ENCODE measurements at places on chromosomes 2 and 18.

GRCh38 chr2:176205126-176205525, 16.7 kb downstream of the HOXD1 start:
- no peak for DNase-seq

GRCh38 chr2:235709969-235710879, 216.4 kb downstream of the AGAP1 start:
- DNase-seq, result no peak

GRCh38 chr2:38572167-38572566, 30.6 kb downstream of the HNRNPLL start:
- DNase-seq, result no peak

DNA sequence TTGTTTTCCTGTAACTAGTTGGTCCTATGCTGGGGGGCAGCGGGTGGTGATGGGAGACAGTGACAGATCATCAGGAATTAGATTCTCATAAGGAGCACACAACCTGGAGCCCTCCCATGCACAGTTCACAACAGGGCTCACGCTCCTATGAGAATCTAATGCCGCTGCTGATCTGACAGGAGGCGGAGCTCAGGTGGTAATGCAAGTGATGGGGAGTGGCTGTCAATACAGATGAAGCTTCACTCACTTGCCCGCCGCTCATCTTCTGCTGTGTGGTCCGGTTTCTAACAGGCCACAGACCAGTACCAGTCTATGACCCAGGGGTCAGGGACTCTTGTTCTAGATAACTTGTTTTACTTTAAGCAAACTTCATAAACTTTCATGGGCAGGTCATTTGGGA, 205.3 kb upstream of the SLC14A2 start:
- DNase-seq, result no peak

- DNase-seq, result no peak
Measured at GRCh38 chr2:148719195-148719749, 74.7 kb downstream of the EPC2 start.

DNA sequence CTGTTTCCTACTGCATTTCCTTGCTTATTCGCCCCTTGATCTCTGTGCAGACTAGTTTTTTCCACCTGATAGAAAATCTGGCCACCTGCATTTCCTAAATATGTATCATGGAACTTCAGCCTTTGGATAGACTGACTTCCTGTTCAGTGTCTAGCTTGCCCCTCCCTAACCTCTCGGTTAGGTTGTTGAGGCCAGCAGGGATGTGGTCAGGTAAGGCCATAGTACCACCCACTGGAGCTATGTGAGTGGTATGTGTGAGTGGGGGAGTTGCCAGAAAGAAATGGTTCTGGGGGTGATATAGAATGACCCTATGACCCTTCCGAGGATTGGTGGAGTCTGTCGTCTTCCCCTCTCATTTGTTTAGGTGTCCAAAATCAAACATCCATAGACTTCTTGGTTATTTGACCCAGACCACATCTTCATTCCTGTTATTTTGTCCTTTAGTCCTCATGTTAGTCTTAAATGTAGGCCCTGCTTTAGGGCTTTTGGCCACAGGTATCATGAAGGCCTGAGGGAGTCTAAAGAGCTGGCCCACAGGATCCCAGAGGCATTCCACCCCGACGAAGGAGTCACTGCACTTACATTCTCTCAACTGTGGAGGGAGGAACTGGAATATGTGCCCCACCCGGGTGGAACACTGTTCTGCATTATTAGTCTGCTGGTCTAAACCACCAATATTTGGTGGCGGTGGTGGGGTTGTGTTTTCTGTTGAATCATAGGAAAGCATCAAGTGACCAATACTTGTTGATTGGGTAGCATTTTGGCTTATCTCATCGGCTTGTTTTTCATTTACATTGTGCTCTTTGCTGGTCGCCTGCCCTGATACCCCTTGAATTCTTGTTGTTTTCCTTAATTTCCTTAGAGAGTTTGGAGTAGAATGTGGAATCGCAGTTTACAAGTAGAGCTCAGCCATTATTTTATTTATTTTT, 21.9 kb downstream of the CAB39 start:
- no peak for DNase-seq

DNA sequence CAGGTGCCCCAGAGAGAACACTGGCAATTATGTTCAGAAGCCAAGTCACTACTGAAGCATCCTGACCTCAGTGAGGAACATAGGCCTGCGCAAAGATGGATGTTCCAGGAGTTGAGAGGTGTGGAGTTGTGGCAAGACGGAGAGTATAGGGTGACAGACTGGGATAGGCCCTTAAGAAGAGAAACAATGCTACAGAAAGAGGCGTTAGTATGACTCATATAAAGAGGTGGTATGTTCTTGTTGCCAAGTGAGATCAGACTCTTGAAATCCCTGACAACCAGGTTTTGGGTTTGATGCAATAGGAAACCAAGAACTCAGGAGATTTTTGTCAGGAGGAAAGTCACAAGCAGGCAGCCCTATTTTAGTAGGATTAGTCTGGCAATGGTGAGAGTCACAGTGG, 185.6 kb downstream of the RIT2 start:
- DNase-seq, result peak; percentile 81

- DNase-seq, result no peak
Measured at GRCh38 chr2:86285981-86286380, 51.4 kb downstream of the REEP1 start.

GRCh38 chr2:38362232-38362631, 14.8 kb downstream of the ATL2 start:
- DNase-seq, result no peak

- no peak for DNase-seq
Measured at GRCh38 chr2:28802975-28803429, 7.6 kb upstream of the SPDYA start.

DNA sequence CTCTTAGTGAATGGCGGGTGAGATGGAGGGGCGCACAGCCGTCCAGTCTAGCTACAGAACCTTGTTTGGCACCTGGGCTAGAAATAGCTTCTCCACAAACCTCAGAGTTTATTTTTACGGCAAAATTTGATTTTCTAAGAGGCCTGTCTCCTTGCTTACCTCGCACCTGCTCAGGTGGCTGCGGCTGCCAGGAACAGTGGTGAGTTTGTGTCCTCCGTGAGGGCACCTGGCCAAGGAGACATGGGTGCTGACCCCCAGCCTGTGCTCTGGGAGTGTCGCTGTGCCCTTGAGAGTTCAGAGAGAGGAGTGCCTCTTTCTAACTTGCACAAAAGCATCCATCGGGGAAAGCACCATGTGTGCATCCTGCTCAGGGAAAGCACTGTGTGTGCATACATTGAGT, 97.2 kb downstream of the KLHL29 start:
- no peak for DNase-seq

GRCh38 chr2:239146741-239147181, 254.1 kb downstream of the HDAC4 start:
- DNase-seq, result no peak

DNA sequence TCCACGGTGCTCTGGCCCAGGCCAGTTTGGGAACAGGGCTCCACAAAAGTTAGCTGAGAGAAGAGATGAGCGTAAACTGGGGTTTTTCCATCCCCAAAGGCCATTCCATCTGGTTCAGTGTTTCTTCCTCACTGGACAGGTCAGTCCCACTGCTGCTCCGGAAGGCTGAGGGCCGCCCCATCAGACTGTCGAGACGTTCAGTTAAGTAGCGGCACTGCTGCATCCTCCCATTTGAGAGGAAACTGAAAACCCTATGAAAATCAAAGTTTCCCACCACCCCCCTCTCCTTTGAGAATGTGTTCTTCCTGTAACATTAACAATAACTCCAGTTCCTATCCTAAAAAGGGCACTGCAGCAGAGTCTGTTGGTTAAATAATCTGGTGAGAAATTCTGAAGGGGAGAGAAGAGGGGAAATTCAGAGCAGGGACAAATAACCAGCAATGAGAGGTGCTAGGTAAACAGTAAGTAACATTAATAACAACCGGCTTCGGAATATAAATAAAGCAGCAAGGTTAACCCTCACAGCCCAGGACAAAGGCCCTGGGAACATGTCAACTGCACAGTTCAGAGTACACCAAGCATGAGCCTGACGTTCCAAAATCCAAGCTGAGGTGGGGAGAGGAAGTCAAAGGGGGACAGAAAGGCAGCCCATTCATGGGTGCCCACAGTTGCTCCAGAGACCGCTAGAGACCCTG, 55.4 kb downstream of the UXS1 start:
- no peak for DNase-seq

DNA sequence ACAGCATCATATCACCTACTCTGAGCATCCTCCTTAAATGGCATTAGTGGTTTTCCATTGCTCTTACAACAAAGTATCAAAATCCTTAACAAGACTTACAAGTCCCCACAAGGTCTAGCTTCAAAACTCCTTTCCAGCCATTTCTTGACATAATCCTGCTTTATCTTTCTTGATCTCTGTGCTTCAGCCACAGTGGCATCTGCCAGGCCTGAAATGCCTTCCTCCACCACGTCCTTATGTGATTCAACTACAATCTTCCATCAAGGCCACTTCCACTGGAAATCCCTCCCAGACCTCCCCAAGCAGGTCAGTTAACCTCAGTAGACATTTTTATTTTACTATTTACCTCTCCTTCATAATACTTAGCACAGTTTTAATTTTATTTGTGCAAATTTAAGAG, 83.8 kb upstream of the CCDC150 start:
- DNase-seq, result no peak

DNA sequence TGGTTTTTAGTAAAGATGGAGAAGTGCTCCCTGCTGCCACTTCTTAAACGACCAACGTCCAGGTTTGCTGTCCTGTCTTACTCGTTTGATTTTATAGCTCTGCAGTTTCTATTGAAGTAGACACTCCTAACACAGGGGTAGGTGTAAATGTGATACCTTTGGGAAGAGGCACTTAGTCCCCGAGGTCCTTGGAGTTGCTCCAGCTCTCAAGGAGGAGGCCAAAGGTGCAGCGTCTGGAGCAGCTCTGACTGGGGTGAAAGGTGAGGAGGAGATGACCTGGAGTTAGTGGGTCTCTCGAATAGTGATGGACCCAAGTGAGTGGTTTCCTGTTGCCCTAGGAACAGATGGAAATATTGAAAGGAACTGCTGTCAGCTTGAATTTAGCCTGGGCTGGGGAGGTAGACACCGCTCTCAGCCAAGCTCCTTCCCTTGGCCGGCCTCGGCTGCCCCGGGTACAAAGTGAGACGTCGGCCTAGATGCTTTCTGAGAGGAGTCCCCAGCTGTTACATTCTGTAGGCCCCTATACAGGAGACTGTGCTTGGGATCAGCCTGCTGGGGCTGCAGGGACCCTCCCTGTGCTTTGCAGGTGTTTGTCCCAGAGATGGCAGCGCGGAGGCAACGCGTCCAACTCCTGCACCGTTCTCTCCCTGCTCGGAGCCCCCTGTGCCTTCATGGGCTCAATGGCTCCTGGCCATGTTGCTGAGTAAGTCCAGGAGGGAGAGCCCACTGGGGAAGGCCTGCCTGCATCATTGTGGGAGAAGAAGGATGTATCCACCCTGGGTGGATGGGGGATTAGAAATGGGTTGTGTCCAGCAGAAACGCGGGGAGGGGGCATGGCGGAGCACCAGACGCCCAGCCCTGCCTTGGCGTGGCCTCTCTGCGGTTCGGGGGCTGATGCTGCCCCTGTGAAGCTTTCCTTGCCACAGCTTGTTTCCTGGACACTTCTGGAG, 5.4 kb downstream of the KHK start:
- DNase-seq, result no peak

DNA sequence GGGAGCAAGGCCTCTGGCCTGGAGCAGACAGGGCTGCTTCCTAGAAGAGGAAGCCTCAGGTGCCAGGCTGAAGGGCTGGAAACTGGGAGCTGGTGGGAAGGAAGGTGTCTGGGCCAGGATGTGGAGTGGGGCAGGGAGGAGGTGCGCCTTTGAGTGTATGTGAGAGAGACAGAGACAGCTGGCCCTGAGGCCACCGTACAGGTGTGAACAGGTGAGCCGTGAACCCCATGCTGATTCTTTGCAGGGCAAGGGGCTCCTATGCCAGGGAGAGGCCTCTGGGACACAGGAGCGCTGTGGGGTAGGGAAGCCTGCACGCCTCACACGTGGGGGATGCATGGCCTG, 16.3 kb downstream of the ZFP36L2 start:
- no peak for DNase-seq

GRCh38 chr2:47312491-47312850, 90.5 kb upstream of the MSH2 start:
- no peak for DNase-seq

DNA sequence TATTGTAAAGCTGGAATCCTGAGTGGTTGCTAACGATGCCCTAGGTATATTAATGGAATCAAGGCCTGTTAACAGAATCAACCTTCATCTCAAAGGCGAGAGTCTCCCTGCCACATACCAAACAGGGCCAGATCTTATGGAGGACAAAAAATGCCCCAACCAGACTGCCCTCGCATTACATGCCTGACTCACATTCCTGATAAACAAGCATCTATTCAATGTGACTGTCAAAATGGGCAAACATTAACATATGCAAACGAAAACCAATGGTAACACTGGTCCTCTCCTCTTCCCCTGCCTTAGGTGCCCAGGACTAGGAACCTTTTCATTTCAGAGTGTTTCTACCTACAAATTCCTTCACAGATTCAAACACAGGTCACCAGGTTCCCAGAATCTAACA, 83.4 kb downstream of the COL6A3 start:
- no peak for DNase-seq

- peak; percentile 24 for DNase-seq
Measured at GRCh38 chr2:45134014-45134413, 124.8 kb upstream of the SIX2 start.

GRCh38 chr2:44672431-44672830, 269.1 kb upstream of the SIX3 start:
- DNase-seq, result no peak

DNA sequence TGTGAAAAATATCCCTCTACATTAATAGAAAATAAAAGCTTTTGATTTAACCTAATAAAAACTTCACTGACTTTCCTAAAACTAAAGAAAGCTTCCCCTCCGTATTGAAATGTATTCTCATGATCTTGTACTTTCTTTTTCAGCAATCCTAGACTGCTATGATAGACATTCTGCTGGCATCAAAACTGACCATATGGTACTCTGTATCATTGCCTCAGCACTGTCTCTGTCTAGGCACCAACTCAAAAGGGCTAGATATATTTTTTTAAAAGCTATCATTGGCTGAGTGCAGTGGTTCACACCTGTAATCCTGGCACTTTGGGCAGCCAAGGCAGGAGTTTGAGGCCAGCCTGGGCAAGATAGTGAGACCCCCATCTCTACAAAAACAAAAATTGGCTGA, 32.9 kb downstream of the CDKL4 start:
- DNase-seq, result no peak

DNA sequence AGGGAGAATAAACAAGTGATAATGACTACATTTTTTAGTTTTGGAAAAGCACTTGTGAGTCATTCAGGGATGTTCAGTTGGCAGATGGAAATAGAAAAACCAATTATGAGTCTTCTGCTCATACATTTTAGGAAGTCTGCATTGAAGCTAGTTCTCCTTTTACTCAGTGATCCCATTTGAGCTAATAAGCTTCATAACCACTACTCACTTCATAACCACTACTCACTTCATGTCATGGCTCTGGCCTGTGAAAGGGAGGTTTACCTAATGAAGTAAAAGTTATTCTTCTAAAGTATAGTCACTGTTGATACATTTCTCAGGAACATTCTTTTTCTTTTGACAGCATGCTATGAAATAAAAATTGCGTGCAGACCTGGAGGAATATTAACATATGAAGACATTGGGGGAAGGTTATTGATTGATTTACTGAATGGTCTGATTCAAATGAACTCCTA, 948.7 kb downstream of the TSN start:
- peak; percentile 8 for DNase-seq
